NCI-H1105 (cell line): ENCODE measurements at places on chromosomes 1 and 21.

DNA sequence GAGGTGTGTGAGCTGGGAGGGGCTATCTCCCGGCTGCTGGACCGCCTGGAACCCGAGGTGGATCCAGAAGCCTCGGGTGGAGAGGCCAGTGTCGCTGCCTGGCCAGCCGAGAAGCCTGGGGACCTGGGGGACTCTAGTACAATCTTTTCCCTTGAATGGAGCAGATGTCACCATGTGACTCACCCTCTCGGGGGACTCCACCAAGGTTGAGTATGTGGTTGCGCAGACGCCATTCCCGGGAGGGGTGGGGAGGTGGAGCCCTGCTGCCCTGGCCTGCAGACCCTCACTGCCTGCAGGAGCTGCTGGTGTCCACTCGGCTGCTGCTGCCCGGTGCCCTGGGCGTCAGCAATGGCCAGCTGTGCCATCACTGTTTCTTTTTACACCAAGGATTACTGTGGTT, 40.3 kb downstream of the TP73 start:
- DNase-seq: peak; percentile 53

DNA sequence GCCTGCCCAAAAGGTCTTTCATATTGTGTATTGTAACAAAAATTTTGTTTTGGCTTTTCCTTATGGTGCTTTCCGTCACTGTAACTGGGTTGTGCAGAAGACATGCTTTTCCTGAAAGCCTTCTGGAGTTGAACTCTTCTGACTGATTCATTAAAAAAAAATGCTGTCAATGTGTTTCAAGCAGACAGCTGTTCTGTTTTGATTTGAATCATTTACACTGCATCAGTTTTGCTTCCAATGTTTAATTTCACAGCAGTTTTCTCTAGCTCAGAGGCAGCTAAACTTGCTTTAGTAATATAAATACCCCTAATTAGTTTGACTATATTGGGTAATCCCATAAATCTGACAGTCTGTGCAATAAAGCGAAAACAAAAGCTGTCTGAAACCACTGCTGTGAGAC, 7.9 kb downstream of the UTP11 start:
- DNase-seq: no peak

DNA sequence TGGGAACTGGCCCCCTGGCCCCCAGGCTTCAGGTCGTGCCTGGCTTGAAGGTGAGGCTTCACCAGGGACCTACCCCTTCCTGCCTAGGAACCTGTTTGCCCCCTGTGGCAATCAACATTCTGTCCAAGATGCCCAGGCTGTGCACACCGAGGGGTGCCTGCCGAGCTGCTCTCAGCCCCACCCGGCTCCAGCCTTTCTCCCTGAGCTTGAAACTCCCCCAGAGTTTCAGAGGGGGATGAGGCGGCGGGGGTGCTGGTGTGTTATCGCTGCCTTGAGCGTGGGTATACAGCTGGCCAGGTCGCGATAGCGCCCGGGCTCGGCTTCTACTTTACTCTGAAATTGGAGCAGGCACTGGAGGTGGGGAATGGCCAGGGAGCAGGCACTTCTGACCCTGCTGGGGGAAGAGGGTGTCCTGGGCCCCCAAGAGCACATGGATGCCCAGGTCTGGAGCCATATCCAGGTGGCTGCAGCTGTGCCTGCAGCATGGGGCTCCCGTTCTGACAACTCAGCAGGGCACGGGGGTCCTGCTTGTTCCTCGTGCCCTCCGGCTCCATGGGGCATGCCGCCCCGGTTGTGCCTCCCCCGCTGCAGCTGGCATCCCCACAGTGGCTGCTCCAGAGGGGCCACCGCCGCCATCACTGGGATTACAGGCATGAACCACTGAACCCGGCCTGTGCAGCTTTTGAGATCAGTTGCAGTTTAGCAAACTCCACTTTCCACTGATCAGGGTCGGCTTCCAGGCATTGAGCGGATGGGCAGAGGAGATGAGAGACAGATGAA, 29.8 kb downstream of the RYR2 start:
- no peak for DNase-seq

DNA sequence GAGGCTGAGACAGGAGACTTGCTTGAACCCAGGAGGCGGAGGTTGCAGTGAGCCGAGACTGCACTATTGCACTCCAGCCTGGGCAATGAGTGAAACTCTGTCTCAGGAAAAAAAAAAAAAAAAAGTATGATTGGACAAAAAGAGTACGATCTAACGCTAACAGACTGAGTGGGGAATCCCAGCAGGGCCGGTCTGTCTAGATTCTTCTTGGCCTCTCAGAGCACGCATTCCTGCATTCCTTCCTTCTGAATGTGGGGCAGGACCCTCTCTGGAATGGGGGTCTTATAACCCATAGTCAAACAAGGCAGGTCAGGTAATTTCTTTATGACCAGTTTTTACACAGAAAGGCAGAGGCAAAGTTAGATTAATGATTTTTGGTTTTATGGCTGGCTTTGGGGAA, 92.0 kb upstream of the PPM1J start:
- DNase-seq: no peak

- no peak for DNase-seq
Observed at GRCh38 chr1:53732409-53732808, 6.6 kb downstream of the GLIS1 start.

GRCh38 chr1:74857676-74858075, 124.7 kb downstream of the TYW3 start:
- no peak for DNase-seq
